PC-3 (cell line): ENCODE measurements at places on chromosomes 3 and 15. TPM values are rescaled to one million over a fixed set of nuclear protein-coding genes. Genes with fewer than 3 reads are reported as not detected.
A peak's percentile ranks its signal among the peaks of the same experiment; 100 is the strongest.

DNA sequence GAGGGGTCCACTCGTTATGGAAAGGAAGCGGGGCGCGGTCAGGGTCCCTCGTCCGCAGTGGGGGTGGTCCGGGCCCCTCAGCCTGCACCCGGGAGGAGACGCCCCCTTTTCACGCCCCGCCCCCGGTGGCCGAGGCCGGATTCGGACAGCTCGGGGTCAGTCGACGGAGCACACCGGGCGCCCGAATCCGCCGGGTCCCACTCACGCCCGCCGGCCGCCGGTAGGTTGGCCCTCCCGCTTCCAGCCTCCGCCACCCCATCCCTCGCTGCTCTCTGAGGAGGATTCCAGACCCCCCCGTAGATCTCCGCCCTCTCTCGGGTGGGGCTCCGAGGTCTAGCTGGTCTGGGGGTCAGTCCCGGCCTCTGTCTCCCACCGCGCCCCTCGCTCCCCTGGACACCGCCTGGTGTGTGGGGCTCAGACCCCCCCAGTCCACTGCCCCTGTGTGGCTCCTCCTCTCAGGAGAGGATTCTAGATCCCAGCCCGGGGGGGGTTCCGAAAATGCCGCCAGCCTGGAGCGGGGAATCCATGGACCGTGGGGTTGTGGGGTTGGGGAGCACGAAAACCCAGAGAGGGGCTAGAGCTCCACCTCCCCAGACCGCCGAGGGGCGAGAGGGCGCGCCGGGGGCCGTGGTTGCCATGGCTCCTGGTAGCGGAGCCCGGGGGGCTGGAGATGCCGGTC, 725 bp downstream of the CHL1 start:
- no peak for DNase-seq

- no peak for DNase-seq
These were observed 921.4 kb downstream of the MCTP2 start for GRCh38 chr15:95152741-95153140.

- DNase-seq, result peak; percentile 73
These were observed 54.5 kb upstream of the ABHD10 start for GRCh38 chr3:111924283-111924682.

DNA sequence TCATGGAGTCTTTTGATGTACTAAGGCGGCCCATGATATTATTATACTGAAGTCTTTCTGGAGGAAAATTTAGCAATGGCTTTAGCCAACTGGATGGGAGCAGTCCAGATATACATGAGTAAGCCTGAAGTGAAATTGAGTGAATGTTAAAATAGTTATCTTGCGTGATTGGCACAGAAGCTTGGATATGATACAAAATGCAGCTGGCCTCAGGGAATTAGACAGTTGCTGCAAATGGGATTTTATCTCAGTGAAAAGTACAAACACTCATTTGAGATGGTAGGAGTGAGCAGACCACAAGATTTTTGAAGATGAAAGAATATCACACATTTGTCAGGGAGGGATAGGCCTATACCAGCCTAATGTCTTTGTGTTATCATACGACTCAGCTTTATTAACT, 8.9 kb downstream of the LMOD3 start:
- DNase-seq, result no peak

DNA sequence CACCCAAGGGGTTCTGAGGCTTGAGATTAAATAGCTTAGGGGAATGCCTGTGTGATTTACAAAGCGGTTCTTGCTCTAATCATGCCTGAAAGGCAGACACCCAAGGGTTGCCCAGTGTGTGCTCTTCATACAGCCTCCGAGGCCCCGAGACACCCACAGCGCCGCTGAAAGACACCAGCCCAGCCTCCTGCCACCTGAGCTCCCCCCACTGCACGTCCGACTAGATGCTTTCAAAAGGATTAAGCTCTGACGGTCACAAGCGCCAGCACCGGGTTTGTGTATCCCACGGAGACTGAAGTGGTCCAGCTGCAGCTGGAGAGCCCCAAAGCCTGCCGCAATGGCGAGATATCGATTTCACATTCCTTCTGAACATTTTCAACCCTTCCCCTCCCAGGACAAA, 50.3 kb downstream of the SPATA12 start:
- no peak for DNase-seq

GRCh38 chr3:153373606-153374005, 211.6 kb downstream of the RAP2B start:
- no peak for DNase-seq

GRCh38 chr15:98978153-98978552, 29.4 kb downstream of the PGPEP1L start:
- DNase-seq, result no peak

- no peak for DNase-seq
These were observed 143.8 kb downstream of the PEAK1 start for GRCh38 chr15:77276096-77276495.

- DNase-seq, result no peak
These were observed 252.0 kb upstream of the PROK2 start for GRCh38 chr3:72036899-72037298.

GRCh38 chr3:50211930-50212329, 6.9 kb downstream of the SLC38A3 start:
- no peak for DNase-seq

Gene GLT8D1
- total RNA-seq, result 53.6 and 70.2 TPM in 2 replicates

Gene CHRM5
- total RNA-seq, result 0.04 TPM in 1 of 2 replicates, not detected in the other

Gene ZNF80
- total RNA-seq, result not detected in 2 replicates

Gene P2RY12
- total RNA-seq, result not detected in 2 replicates
